ENCODE measurements at places on chromosomes 5 and 9. TPM values are rescaled to one million over a fixed set of nuclear protein-coding genes. Genes with fewer than 3 reads are reported as not detected.

The CDO1 gene
- 6.6 TPM for total RNA-seq

The MOB3B gene
- total RNA-seq, result 0.98 TPM

The PCAT7 gene
- 0.13 TPM for total RNA-seq

The SLCO6A1 gene
- total RNA-seq, result not detected

The TLX3 gene
- not detected for total RNA-seq

The PTPN3 gene
- 19.0 TPM for total RNA-seq

The CDC25C gene
- 20.2 TPM for total RNA-seq

The PHF24 gene
- not detected for total RNA-seq

The ADAMTS6 gene
- total RNA-seq, result 13.4 TPM

The CCNJL gene
- total RNA-seq, result 6.0 TPM

The PSMB7 gene
- 302 TPM for total RNA-seq

The CCL28 gene
- 2.3 TPM for total RNA-seq
